Type B pancreatic cell (in vitro differentiated cells): ENCODE measurements at places on chromosomes 11 and 22. TPM values are rescaled to one million over a fixed set of nuclear protein-coding genes. Genes with fewer than 3 reads are reported as not detected.

The CD3G gene
- total RNA-seq = 0.21 TPM in 1 of 2 replicates, not detected in the other

The SYT8 gene
- total RNA-seq = 4.5 and 7.9 TPM in 2 replicates

The OR10A2 gene
- total RNA-seq = not detected in 2 replicates

The PKP3 gene
- 51.6 and 156 TPM in 2 replicates for total RNA-seq

The TMEM121B gene
- 2.9 TPM in 2 replicates for total RNA-seq

The MRGPRX3 gene
- not detected in 2 replicates for total RNA-seq

The SCT gene
- total RNA-seq = 3.1 and 15.3 TPM in 2 replicates

The POTEH gene
- not detected in 2 replicates for total RNA-seq

The DDI1 gene
- not detected in 2 replicates for total RNA-seq

The OR2AG1 gene
- total RNA-seq = not detected in 2 replicates

The ACR gene
- total RNA-seq = 0.19 and 0.22 TPM in 2 replicates

The CSTPP1 gene
- 34.0 and 44.4 TPM in 2 replicates for total RNA-seq

The TRIM6 gene
- 7.5 and 8.7 TPM in 2 replicates for total RNA-seq

The REXO2 gene
- total RNA-seq = 84.9 and 166 TPM in 2 replicates

The GLYAT gene
- total RNA-seq = 1.6 TPM in 1 of 2 replicates, not detected in the other

The ARHGEF17 gene
- 29.2 and 69.7 TPM in 2 replicates for total RNA-seq
